NCI-H2029 (cell line): ENCODE measurements at places on chromosomes 1 and 21.

GRCh38 chr21:31786164-31786920 is 54.4 kb upstream of the SCAF4 start:
- DNase-seq, result no peak

DNA sequence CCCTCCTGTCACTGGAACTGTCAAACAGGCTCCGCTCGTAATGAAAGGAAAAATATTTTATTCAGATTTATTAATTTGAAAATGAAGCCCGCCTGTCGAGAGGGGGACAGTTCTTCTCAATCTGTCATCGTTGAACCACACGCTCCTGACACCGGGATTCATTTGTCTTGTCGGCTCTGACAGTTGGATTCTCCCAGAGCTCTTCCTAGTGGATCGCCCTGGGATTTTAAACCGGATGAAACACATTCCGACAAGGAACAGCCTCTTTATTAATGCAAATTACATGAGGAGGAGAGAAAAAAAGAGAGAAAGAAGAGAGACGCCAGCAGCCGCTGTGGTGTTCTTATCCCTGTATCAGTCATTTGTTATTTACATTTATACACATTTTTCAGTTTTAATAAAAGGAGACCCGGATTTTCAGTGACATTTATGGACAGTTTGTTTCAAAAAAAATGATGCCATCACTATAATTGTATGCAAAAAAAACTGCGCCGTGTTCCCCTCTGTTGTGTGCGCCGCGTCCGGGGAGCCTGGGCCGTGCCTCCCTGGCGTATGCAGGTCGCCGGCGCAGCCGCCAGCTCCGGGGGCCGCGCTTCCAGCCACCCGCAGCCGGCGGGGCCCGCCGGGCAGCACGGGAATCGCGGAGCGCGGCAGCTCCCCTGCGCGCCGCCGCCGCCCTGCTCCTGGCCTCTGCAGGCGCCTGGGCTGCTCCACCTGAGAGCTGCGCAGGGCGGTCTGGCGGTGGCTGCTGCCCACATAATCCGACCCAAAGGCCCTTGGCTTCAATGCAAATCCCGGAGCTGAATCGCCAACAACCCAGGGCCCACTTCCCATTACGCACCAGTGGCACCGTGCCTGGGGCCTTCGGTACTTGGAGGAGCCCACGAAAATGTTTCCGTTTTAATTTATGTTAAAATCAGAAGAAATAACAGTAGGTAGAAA is 237.9 kb upstream of the PBX1 start:
- DNase-seq, result peak; percentile 3

DNA sequence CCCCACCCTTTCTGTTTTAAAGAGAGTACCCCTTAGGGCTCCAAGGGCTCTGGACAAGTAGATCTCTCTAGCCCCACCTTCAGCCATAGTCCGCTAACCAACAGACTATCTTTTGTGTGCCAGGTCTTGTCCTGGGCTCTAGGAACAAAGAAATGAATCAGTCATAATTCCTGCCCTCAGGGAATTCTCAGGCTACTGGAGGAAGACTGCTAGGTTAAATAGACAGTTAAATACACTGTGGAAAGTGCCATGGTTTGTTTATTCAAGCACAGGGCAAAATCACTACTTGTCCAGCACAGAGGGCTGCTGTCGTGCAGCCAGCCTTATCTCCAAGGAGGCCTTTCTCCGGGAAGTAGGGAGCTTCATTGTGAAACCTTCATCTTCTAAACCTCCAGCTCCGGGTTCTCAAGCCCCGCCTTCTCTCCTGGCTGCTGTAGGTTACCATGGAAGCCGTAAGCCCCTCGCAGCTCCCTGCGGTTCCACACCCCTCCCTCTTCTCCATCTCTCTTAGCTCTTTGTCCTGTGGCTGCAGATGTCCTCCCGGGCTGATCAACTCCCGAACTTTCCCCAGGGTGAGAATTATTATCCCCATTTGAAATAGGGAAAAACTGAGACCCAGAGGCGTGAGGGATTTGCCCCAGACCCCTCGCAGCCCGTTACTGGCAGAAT is 29.8 kb downstream of the SHISAL2A start:
- DNase-seq, result no peak

DNA sequence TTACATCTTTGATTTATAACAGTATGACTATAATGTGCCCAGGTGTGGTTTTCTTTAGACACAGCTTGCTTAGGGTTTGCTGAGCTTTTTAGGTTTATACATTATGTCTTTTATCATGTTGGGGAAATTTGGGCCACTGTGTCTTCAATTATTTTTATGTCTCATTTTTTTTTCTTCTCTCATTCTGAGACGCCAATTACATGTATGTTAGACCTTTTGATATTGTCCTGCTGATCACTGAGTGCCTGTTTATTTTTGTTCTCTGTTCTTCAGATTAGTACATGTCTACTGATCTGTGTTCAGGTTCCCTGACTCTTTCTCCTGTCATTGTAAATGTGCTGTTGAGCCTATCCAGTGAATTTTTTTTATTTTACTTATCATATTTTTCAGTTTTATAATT is 36.1 kb downstream of the TNNT2 start:
- DNase-seq, result no peak

DNA sequence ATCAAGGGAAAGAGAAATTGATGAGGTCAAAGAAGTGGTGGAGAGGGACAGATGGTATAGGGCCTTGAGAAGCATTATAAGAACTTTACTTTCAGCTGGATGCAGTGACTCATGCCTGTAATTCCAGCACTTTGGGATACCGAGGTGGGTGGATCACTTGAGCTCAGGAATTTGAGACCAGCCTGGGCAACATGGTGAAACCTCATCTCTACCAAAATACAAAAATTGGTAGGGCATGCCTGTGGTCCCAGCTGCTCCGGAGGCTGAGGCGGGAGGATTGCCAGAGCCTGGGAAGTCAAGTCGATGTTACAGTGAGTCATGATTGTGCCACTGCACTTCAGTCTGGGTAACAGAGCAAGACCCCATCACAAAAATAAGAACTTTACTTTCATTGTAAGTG is 5.7 kb downstream of the TMEM50A start:
- DNase-seq, result no peak

DNA sequence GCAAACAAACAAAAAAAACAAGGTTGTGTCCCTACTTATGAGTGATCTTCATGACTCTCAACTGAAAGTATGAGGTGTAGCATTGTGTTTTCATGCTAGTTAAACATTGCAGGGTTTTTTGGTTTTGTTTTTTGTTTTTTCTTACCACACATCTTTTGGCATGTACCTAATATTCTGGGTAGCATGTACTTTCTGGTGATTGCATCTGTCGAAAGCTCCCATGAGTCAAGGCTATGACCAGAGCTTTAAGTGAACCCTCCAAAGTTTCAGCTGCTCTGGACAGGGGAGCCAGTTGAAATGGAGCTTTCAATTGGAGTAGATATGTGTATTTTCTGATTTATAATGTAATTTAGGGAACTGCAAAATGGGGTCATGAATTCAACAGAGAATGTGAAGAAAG is 115.5 kb downstream of the KCNK2 start:
- no peak for DNase-seq

- no peak for DNase-seq
Measured at GRCh38 chr1:192496369-192497056, 79.1 kb upstream of the RGS1 start.

DNA sequence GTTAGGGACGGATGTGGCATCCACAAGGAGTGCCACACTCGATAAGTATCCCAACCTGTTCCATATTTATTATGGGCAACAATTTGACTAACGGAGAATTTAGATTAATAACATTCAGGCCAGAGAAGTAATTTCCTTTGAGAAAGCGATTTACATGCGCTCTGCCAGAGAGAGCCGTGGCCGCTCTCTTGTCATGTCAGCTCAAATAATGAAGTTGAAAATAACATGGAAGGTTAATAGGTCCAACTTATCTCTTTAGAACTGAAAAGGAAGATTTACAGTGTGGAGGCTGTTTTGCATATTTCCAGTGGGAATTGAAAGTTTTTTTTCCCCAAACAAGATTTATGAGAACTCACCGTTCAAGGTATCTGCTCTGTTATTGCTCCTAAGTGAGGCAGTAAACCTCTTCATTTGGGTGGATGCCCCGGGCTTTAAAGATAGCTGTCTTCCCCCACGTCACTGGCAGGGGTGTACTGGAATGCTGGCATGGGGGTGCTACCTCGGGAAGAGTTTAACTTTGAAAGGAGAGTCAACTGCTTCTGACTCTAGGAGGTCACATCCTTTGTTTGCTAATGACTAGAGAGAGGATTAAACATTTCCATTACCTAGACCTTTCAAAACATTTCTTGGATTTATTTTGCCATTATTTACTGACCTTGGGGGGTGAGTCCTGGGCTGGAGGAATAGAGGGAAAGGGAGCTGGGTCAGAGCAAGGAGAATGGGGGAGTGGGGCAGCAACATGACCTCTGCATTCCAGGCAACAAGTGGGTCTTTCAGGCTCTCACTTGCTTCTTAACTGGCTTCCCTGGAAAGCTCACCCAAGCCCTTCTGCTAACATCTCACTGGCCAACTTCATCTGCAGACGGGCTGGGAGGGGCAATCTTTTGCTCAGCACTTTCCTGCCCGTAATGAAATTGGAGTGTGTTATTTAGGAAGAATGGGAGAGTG is 204.2 kb downstream of the CAMTA1 start:
- no peak for DNase-seq

- no peak for DNase-seq
Measured at GRCh38 chr1:186295980-186296379, 79.1 kb downstream of the TPR start.

DNA sequence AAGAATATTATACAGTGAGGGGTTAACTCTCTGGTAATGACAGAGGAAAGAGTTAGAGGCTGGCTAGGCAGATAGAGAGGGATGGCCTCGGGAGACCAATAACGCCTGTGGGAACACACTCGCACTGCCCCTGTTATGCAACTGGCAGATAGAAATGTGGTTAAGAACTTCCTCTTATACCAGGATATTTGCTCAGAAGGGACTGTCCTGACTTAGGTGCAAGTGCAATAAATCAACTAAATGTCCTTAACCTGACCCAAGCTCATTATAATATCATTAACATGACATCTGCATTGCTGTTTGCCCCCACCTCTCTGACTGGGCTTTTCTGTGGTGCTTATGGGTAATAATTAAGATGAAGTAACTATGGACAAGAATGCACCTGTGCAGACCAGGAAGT is 1518.0 kb downstream of the NCAM2 start:
- DNase-seq, result no peak

DNA sequence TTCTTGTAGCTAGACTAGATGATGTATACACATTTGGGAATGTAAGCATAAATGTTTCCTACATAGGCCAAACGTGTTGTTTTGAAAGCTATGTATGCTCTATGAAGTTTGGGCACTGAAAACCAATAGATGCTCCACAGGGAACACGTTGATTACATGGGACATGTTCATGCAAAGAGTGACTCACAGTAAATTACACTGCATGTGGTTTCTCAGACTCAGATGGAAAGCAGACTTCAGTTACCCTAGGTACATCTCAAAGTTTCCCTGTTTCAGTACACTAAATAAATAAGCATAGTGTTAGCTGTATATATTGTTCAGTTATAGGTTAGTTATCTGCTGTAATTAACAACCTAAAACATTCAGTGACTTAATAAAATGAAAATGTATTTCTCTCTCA is 301.9 kb upstream of the RUNX1 start:
- no peak for DNase-seq

GRCh38 chr1:216119600-216119999 is 303.6 kb downstream of the USH2A start:
- no peak for DNase-seq

- DNase-seq, result no peak
Measured at GRCh38 chr1:31054958-31055481, 10.5 kb downstream of the PUM1 start.

DNA sequence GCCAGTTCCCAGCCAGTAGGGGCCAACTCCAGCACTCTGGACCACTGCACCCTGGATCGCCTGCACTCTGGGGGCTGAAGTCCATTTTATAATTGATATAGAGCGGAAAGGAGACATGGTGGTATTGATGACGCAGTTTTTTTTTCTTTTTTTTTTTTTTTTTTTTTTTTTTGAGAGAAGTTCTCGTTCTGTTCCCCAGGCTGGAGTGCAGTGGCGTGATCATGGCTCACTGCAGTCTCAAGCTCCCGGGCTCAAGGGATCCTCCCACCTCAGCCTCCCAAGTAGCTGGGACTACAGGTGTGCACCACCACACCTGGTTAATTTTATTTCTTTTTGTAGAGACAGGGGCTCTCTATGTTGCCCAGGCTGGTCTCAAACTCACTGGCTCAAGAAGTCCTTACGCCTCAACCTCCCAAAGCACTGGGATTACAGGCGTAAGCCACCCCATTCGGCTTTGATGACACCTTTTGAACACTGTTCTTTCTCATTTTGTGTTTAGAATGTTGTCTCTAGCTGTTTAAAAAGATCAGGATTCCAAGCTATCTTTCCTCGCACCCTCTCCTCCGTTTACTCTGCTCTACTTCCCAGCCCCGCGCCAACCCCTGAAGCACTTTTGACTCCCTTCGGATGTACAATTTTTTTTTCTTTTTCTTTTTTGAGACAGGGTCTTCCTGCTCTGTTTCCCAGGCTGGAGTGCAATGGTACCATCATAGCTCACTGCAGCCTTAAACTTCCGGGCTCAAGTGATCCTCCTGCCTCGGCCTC is 960 bp downstream of the MX2 start:
- no peak for DNase-seq
